ENCODE measurements at places on chromosomes 1 and 21.

- DNase-seq = no peak
Observed at GRCh38 chr1:117710710-117711109, 104.9 kb downstream of the TENT5C start.

GRCh38 chr1:66168467-66168887 is 365.5 kb upstream of the SGIP1 start:
- peak; percentile 33 for DNase-seq

- DNase-seq = peak; percentile 87
Observed at GRCh38 chr1:208029381-208030287, 118.7 kb upstream of the CD34 start.

GRCh38 chr21:43209575-43210453 is 41.0 kb downstream of the CRYAA start:
- no peak for DNase-seq

DNA sequence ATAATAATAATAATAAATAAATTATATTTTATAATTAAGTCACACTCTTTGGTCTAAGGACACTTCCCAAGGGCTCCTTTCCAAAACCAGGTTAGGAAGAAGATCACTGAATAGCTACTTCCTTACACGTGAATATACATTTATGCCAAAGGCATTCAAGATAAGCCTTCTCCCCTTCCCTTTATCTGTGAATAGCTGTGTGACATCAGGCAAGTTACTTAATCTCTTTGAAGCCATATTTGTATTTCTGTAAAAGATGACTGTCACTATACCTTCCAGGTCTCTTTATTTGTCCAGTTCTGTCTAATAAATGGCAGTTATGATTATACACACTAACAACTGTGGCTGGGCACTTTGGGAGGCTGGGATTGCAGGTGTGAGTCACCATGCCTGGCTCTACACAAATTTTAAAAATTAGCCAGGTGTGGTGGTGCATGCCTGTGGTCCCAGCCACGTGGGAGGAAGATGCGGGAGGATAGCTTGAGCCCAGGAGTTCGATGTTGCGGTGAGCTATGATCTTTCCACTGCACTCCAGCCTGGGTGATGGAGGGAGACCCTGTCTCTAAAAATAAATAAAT is 5.5 kb upstream of the RNF11 start:
- DNase-seq = no peak

- DNase-seq = no peak
Observed at GRCh38 chr1:34803770-34804169, 11.0 kb downstream of the GJA4 start.

DNA sequence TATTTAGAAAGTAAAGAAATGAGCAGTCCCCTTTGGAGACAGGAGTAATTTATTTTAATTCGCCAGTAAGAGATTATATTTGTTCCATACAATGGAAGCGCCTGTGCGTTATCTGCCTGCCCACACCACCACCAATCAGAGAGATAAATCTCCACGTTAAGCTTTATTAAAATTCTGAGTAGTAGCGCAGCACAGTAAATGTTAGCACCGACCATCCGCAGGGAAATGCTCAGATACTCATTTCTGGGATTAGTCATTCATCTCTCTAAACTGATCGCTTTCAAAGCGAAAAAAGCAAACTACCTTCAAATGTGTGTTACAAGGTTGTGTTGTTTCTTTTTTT is 1.2 kb downstream of the ETS2 start:
- peak; percentile 26 for DNase-seq
